ENCODE measurements at places on chromosomes 1 and 21. TPM values are rescaled to one million over a fixed set of nuclear protein-coding genes. Genes with fewer than 3 reads are reported as not detected.
A peak's percentile ranks its signal among the peaks of the same experiment; 100 is the strongest.

GRCh38 chr21:38295997-38296764, 39.4 kb downstream of the KCNJ15 start:
- no peak for DNase-seq

GRCh38 chr1:29084196-29084521, 39.5 kb downstream of the TMEM200B start:
- no peak for DNase-seq

- no peak for DNase-seq
Measured at GRCh38 chr1:84833194-84833593, 59.8 kb downstream of the LPAR3 start.

DNA sequence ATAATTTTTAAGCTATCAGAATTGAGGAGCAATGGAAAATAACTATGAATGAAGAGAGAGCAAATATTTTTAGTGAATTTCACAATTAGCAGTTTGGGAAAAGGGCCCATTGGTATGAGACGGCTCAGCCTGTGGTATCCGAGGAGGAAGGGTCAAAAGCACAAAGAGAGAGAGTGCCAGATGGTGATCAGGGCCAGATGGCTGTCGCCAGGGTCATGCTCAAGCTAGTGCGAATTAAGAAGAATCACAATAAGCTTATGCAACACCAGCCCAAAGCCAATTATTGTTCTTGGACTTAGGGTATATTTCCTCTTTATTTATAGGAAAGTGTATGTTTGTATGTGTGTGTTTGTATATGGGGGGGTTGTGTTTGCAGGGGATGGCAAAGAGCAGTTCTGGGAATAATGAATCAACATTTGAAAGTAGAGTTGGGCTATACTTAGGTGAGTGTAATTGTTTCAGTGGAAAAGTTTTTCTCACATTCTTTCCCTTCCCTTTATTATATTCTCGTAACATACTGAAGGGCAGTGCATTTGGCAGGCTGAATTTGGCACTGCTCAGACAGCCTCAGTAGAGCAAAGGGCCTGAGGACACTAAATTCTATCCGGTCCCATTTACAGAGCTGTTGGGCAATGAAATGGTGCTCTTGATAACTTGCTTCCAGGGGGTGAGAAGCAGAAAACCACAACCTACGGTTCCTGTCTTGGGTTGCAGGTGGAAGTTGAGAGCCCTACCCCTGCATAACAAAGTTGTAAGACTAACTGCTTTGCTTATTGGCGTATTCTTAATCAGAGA, 19.5 kb upstream of the DDR2 start:
- peak; percentile 27 for DNase-seq

- no peak for DNase-seq
Measured at GRCh38 chr1:109198043-109198695, 15.5 kb upstream of the SARS1 start.

- peak; percentile 60 for DNase-seq
Measured at GRCh38 chr1:14924455-14925331, 228.9 kb upstream of the TMEM51 start.

GRCh38 chr1:195934817-195935553, 673.3 kb downstream of the KCNT2 start:
- no peak for DNase-seq

The EXOSC10 gene
- total RNA-seq, result 42.5 TPM

DNA sequence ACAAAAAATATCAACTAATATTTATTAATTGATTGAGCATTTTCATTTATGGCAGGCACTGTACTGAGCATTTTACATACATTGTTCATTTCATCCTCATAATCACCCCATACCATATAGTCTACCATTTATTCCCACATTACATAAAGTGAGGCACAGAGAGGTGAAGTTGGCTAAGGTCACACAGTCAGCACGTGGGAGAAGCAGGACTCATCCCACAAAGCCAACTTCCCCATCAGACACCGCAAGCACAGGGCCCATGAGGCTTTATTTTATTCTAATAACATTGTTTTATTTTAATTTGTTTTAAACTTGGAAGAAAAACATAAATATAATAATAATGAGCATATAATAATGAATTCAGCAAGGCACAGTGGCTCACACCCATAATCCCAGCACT, 43.1 kb upstream of the CAPZB start:
- DNase-seq, result no peak

The MRPS21 gene
- total RNA-seq, result 73.2 TPM

Data from G401 (cell line).